ENCODE measurements at places on chromosomes 4 and X.

- no peak overlapping the region for H3K4me3 ChIP-seq
- H3K4me1 ChIP-seq, result no peaks in the 10 kb centered on the region
- no peaks in the 10 kb centered on the region for H3K36me3 ChIP-seq
- no peaks in the 10 kb centered on the region for H3K27me3 ChIP-seq
Observed at GRCh38 chr4:157271166-157271869, 50.8 kb downstream of the GRIA2 start.

DNA sequence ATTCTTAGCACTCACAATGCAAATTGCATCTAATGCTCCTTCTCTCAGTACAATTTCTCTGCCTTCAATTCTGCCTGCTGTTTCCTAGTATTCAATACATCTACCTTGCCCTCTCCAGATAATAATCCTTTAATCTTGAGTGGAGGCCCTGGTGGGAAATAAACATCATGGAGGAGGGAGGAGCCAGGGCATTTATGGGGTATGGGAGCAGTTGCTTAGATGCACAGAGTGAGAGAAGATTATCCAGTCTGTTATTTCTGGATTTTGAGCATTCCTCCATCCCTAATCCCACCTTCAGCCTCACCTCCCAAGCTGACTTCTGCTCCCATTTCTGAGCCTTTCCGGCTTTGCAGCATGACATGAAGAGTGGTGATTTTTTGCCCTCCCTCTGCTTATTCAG, 127.9 kb upstream of the PPP3CA start:
- no peak overlapping the region for H3K4me3 ChIP-seq
- no peak overlapping the region for H3K27ac ChIP-seq
- no peaks in the 10 kb centered on the region for H3K36me3 ChIP-seq
- no peaks in the 10 kb centered on the region for H3K4me1 ChIP-seq
- no peak for DNase-seq

- no peak overlapping the region for H3K27ac ChIP-seq
- H3K4me3 ChIP-seq, result no peak overlapping the region
- H3K27me3 ChIP-seq, result peaks cover 12% of the 10 kb centered on the region
Observed at GRCh38 chrX:57156397-57157049, 19.3 kb upstream of the SPIN2A start.

- H3K4me1 ChIP-seq, result no peaks in the 10 kb centered on the region
- H3K27me3 ChIP-seq, result no peaks in the 10 kb centered on the region
- no peak overlapping the region for H3K27ac ChIP-seq
- H3K36me3 ChIP-seq, result no peaks in the 10 kb centered on the region
- no peak for DNase-seq
Observed at GRCh38 chr4:184850431-184851199, 24.8 kb upstream of the ACSL1 start.

DNA sequence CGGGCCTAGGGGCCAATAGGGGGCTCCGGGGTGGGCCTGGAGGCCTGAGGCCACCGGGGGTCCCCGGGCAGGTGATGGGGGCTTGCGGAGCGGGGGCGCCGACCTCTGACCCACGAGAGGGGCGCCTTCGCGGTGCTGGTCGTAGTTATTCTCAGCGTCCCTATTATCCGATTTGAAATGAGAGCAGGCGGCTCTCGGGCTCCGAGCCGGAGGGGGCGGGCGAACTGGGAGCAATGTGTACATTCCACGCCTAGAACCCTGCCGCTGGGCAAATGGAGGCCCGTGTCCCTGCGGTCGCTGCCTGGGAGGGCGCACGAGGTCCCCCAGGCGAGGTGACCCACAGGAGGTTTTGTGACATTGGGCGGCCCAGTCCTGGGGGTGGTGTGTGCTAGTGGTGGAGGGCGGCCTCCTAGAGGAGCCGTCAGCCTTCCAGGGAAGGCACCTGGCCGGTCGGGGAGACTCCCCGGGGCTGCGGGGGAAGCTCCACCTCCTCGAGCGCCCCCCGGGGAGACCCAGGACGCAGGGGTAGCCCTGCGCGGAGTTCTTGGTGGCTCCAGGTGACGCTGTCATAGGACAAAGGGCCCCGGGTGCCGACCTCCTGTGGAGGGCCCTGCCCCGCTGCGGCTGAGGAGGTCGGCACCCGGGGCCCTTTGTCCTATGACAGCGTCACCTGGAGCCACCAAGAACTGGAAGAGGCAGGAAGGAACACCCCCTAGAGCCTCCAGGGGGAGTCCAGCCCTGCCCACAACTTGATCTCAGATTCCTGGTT, 102.6 kb upstream of the PRKX start:
- peak overlapping the region; percentile 97 for H3K27ac ChIP-seq
- no peaks in the 10 kb centered on the region for H3K27me3 ChIP-seq
- no peaks in the 10 kb centered on the region for H3K36me3 ChIP-seq
- H3K4me1 ChIP-seq, result no peaks in the 10 kb centered on the region
- peak overlapping the region; percentile 92 for H3K4me3 ChIP-seq

- no peaks in the 10 kb centered on the region for H3K4me1 ChIP-seq
- DNase-seq, result no peak
- no peaks in the 10 kb centered on the region for H3K27me3 ChIP-seq
- H3K27ac ChIP-seq, result no peak overlapping the region
- no peaks in the 10 kb centered on the region for H3K36me3 ChIP-seq
Observed at GRCh38 chr4:111556141-111556781, 589.0 kb upstream of the FAM241A start.

DNA sequence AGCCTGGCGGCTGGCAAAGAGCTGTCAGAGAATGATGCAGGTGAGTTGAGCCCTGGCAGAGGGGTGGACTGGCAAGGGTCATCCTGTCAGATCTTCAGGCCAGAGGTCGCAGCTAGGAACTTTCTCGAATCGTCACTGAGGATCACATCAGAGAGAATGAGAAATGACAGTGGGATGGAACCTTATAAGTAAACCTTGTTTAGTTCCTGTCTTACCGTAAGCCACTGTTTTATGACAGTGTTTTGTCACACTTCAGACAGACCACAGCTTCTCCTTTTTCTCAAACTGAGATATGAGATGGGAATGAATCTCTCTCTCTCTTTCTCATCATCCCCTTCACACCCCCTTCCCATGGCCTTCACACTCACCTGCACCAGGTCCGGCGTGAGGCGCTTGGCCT, 9.3 kb downstream of the DIPK2B start:
- no peak overlapping the region for H3K27ac ChIP-seq
- no peaks in the 10 kb centered on the region for H3K4me1 ChIP-seq
- no peaks in the 10 kb centered on the region for H3K36me3 ChIP-seq
- no peak overlapping the region for H3K4me3 ChIP-seq

- no peaks in the 10 kb centered on the region for H3K36me3 ChIP-seq
- no peak overlapping the region for H3K27ac ChIP-seq
- DNase-seq, result no peak
- no peak overlapping the region for H3K4me3 ChIP-seq
Observed at GRCh38 chr4:168716406-168717129, 219.7 kb downstream of the PALLD start.

Data from breast epithelium (tissue), 4 donors.